Fibroblast of gingiva (primary cell): ENCODE measurements at places on chromosomes 12 and 14.

- peak; percentile 12 for DNase-seq
Measured at GRCh38 chr14:84670796-84671195, 859.1 kb upstream of the FLRT2 start.

- peak; percentile 38 for DNase-seq
Measured at GRCh38 chr12:122888232-122888752, 7.6 kb downstream of the VPS37B start.

DNA sequence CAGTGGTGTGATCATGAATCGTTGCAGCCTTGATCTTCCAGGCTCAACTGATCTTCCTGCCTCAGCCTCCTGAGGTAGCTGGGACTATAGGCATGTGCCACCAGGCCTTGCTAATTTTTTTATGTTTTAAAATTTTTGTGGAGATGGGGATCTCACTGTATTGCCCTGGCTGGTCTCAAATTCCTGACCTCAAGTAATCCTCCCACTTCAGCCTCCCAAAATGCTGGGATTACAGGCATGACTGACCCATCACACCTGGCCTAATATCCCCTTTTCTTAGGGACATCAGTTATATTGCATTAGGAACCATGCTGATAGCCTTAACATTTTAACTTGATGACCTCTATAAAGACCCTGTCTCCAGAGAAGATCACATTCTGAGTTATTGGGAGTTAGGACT is 42.8 kb downstream of the RASSF3 start:
- DNase-seq, result no peak

DNA sequence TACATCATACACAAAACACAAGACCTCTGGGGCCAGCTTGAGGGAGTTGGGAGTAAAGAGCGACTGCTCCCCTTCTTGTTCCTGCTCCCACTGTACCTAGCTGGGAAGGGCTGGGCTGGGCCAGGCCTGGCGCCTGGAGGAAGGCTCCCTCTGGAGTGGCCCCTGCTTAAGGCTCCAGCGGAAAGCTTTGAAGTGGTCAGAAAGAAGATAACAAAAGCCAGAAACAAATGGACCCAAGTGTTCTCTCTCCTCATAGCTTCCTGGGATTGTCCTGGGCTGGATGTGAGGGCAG is 25.3 kb downstream of the PRPF40B start:
- no peak for DNase-seq

DNA sequence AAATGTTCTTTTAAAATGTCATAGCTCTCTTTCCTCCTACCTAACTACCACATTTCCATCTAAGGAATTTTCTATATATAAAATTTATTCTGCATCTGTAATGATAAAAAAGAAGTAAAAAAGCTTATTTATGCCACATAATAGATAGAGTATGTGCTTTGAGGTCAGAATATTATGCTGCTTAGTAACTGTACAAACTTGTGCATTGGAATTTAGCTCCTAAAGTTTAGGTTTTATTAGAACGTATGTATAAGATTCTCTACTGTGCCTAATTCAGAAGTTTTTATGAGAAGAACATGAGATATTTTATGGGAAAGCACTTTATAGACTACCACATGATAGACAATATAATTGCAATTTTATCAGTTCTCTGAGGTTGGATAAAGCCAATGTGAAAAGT is 384.6 kb downstream of the SLC16A7 start:
- no peak for DNase-seq

DNA sequence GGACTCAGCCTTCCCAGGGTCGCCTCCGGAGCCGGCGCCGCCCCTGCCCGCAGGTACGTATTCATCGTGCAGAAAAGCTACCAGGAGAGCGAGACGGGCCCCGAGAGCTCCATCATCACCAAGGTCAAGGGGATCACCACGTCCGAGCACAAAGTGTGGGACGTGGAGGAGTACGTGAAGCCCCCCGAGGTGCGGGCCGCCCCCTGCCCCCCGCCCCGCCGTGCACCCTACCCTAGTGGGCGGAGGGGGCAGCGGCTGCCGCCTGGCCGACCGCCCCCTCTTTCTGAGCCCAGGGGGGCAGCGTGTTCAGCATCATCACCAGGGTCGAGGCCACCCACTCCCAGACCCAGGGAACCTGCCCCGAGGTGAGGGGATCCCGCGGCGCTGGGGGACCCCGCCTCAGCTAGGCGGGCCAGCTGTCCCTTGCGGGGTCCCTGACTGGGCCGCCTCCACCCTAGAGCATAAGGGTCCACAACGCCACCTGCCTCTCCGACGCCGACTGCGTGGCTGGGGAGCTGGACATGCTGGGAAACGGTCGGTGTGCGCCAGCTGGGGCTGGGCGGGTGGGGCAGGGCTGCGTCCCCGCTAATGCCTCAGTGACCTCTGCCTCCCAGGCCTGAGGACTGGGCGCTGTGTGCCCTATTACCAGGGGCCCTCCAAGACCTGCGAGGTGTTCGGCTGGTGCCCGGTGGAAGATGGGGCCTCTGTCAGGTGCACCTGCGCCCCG is 973 bp downstream of the P2RX2 start:
- no peak for DNase-seq

DNA sequence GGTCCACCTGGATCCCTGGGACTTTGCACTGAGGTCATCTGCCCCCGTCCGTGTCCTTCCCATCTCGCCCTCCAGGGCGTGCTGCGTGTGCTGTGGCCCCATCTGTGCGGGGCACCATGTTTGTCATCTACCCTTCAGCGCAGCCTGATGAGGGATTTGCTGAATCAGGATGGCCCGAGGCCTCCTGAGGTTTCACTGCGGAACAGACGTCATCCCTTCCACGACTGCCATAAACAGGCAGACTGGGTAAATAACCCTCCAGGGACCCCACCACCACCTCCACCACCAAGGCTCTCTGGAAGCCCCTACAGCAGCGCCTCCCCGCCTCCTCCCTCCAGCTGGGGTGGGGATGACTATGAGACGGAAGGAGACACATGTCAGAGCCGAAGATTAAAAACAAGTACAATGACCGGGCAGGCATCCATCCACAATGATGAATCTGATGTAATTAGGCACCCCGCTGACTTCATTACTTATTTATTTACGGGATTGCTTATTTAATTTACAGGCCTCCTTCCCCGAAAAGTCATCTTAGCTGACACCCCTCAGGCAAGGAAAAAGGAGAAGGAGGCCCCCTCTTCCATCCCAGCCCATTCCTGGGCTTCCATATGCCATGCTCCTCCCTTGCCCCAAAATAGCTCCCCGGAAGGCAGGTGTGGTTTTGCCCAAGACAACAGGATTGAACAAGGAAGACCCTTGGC is 39.4 kb downstream of the NCOR2 start:
- DNase-seq, result peak; percentile 71

- DNase-seq, result no peak
Measured at GRCh38 chr12:22409377-22410164, 75.1 kb upstream of the ST8SIA1 start.

DNA sequence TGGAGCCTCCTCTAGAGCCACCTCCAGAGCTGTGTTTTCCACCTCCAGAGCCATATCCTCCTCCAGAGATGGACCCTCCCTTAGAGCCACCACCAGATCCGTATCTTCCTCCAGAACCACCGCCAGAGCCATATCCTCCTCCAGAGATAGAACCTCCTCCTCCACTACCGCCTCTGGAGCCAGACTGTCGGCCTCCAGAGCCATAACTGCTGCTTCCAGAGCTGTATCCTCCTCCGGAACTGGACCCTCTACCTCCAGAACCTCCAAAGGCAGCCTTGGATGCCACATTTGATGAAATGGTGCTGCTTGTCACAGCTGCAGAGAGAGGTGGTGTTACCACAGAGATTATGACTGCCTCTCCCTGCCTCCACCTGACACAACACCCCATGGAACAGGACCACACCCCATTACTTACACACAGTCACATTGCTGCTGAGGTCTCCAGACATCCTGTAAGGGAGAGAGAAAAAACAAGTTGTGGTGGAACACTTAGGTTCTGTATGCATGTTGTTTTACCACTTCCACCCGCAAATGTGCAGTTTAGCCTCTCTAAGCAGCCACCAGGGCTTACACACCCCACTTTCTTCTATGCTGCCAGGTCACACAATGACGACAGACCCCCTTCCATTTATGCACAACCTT is 6.8 kb downstream of the KRT2 start:
- DNase-seq, result no peak

DNA sequence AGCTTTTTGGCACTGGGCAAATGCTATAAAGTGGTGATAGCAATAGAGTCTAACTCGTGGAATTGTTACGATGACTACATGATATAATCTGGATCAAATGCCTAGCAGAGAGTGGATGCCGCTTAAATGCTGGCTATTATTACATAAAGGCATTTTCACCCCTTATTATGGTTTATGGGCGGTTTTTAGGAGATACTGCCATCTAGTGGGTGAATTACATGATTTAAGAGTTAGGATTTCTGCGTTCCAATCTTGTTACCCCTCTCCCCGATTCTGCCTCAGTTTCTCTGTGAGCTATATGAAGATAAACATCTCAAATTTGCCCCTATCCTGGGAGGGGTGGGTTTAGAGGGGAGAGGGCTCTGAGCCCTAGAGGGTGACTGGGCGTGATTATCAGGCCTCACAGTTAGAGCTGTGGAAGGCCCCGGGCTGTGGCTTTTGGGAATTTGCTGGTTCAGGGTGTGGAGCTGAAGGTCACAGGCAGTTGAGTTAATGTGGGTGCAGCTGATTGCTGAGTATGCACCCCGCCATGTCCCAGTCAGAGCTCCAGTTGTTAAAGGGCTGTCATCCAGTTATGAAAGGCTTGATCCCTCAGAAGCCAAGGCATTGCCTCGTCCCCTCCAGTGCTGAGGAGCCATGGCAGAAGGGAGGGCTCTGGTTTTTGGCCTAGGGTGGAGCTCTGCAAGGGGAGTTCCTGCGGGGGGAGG is 14.4 kb downstream of the CLSTN3 start:
- peak; percentile 27 for DNase-seq

DNA sequence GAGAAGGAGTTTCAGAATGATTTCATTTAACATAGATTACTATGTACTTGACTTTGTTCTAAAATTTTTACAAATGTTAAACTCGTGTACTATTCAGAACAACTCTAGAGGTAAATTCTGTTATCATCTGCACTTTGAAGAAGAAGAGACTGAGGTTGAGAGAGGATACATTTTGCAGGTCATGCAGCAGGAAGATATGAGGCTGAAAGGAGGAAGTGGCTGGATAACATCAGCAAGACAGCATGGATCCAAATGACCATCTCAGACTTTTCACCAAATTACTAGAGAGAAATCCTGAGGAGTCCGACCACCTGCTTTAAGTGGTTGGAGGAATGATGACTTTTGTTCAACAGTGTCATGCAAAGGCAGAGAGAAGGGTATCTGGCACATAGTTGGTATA is 84.9 kb downstream of the ASCL4 start:
- no peak for DNase-seq

DNA sequence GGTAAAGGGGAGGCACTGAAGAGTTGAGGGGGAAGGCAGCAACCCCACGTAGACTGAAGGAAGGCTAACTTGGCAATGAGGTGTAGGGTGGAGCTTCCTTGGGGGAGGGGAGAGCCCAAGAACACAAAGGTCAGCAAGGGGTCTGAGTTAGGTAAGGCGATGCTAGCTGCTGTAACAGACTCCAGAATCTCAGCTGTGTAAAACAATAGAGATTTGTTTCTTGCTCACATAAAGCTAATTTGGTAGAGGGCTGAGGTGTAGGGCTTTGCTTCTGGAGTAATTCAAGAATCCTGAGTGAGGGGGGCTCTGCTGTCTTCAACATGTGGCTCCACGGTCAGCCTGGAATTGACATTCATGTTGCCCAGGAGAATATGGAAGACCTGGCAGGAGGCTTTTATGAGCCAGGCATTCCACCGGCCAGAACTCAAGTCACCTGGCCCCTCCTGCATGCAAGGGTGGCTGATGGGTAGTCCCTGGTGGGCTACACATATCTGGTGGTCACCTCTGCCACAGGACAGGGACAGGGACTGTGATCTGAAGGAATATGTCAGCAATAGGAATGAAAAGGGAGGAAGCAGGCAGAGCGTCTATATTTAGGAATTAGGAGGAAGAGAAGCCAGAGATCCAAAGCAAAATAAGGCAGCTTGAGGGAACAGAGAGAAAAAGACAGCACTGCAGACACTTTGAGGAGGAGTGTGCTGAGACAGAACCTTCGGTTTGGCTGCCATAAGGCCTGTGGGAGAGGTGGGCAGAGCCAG is 153.7 kb downstream of the ZFP36L1 start:
- no peak for DNase-seq

- no peak for DNase-seq
Measured at GRCh38 chr14:32300136-32300535, 29.0 kb upstream of the AKAP6 start.

DNA sequence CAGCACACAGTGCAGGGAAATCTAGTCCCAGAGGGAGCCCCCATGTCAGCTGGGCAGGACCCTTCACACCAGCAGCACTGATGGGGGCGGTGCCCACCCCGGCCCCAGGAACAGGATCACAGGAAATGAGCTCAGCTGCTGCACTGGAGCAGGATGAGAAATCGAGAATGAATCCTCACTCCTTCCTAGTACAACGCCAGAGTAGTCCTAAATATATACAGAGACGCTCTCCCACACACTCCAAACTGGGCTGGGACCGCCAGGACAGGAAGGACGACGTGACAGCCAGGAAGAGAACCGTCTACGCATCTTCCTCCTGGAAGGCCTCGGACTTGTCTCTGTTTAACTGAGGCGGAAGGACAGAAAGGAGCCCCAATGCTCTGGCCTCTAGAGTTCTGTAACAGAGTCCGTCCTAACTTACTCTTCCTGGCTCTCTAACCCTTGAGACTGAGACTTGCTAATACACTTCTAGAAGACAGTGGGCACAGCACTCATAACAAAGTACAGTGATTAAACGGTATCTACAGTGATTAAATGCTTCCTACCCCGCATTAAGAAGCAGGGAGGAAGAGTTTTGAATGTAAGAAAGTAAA is 33.4 kb downstream of the CDC42BPB start:
- no peak for DNase-seq

- peak; percentile 43 for DNase-seq
Measured at GRCh38 chr14:60721326-60722106, 2.6 kb downstream of the SIX4 start.

DNA sequence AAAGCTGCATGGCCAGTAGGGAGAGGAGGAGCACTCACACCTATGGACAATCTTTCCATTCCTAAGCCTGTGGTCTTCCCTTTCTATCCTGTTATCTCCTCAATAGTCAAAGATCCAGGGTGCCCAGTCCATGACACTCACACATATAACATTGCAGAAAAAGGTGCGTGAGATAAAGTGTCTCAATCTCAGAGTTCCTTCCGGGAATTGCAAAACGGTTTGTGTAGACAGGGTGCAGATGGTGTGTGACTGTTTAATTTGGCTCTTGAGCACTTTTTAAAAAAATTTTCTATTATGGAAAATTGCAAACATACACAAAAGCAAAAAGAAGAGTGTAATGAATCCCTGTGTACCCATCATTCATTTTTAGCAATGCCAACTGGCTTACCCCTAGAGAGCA is 1493.6 kb downstream of the AACS start:
- peak; percentile 6 for DNase-seq

- DNase-seq, result no peak
Measured at GRCh38 chr12:6018265-6018664, 73.2 kb upstream of the ANO2 start.

DNA sequence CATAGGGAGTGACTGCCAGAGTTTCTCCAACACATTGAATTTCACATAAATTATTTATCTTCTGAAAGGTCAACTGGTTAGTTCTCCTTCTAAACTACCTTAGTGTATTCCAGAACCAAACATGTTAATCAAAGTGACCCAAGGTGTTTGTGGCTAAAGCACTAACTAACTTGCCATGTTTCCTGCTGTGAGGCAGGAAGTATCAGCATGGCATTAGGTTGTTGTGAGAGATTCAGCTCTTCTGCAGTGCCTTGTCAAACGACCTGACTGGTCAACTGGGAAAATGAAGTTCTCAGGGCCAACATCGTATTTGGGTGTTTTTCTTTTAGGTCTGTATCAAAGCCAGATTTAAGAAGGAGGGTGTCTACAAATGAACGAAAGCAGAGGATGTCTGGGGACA is 448.1 kb downstream of the APAF1 start:
- no peak for DNase-seq
